Ascending aorta (tissue), 2 donors: ENCODE measurements at places on chromosomes 7 and 10.

DNA sequence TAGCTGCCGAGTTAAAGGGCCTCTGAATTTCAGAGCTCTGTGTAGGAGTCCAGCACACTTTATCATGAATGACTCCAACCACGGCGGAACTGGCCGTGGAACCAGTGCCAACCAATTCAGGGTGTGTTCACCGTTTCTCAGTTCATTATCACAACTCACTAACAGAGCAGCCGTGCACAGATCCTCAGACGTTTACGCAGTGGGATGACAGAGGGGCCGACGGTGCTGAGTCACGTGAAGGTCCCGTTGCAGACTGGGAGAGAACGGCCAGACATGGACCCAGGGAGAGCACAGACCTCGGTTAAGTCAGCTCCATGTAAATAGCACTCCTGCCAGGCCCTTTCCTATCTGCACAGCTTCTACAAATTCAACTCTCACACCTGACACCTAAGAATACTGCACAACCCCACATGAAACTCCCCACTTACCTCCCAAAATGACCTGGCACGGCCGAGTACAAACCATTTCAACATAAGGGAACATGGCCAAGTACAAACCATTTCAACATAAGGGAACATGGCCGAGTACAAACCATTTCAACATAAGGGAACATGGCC, 95.5 kb downstream of the DIP2C start:
- DNase-seq: no peak

GRCh38 chr10:98236862-98237261, 31.1 kb downstream of the LOXL4 start:
- DNase-seq: no peak

DNA sequence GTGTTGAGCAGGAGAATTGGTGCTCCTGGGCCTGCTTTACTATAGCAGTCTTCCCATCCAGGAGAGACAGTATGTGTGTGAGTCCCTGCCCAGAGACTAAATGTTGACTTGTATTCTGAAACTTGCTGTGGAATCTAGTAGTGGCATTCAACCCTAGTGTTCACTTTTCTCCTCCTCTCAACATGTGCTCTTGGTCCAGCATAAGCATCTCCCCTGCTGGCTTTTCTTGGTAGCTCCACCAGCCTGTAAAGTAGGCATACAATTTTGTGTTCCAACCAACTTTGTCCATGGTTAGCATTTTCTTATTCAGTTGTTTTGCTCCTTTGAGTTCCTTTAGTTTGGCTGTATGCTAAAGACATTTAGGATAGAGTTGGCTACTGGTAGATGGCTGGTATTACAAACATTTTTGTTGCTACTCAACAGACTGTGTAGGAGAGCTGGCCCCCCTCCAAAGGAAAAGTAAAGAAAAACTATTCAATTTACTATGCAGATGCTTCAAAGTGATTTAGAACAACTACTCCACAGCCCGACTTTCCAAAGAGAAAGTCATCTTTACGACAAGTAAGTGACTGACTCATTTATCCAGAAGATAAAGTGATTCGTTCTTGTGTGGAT, 46.0 kb downstream of the ASB4 start:
- no peak for DNase-seq

DNA sequence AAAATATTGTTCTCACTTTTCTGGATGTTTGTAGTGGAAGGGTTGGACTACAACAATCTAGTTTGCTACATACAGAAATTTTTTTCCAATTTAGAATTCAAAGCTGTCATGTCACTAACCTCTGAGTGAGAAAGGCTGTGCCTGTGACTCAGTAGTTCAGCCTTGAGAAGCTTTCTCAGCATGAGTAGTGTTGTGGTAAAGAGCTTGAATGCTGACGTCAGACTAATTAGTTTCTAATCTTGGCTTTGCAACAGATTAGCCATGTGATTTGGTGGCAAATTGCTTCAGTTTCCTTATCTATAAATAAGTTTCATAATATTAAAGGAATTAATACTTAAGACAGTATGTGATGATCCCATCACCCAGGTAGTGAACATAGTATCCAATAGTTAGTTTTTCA, 83.8 kb downstream of the ABCA13 start:
- DNase-seq: no peak

DNA sequence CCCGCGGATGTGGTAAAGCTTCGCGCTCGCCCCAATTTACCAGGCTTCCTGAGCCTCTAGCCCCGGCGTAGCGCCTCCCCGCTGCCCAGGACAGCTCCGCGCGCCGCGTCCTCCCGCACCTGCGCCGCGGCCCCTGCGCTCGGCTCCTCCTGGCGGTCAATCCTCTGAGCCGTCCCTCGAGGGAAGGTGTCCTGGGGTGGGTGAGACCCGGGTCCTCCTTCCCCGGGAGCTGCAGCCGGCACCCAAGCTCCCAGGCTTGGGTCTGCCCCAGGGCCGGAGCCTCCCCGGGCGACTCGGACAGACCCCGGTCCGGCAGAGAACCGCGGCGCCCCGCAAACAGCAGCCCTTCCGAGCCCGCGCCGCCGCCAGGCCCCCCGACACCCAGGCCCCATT, 512 bp downstream of the OSBPL3 start:
- DNase-seq: peak; percentile 81

GRCh38 chr10:77661674-77662073, 24.1 kb upstream of the KCNMA1 start:
- no peak for DNase-seq

DNA sequence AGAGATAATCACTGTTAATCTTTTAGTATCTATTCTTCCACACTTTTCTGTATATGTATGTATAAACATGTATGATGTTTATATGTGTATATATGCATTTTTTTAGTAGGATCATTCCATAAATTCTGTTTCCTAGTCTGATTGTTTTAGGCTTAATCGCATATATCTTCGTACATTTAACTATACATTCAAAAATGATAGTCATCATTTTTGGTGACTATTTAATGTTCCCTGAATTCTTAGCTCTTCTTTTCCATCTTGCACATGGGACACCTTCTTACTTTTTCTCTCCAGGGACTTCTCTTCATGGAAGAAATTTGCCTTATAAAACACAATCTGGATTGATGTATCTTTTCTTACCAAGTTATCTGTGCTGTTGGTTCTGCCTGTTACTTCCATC, 42.1 kb downstream of the ZNF277 start:
- no peak for DNase-seq

- DNase-seq: no peak
These were observed 65.6 kb downstream of the HK1 start for GRCh38 chr10:69343905-69344304.

DNA sequence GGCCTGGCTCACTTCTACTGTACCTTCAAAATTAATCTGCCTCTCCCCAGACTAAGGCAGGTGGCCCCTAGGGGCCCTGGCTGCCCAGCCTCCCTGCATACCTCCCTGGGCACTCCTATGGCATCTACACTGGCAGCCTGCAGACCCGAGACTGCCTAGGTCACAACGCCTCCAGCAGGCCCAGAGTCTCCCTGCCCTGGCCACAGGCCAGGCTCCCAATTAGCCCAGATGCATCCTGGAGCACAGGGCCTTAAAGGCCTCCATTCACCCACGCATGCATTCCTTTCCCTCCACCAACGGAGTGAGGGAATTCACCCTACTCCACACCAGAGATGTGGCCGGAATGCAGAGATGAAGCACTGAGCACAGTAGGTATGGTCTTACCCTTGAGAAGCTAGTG, 1.9 kb downstream of the CHAT start:
- peak; percentile 42 for DNase-seq

DNA sequence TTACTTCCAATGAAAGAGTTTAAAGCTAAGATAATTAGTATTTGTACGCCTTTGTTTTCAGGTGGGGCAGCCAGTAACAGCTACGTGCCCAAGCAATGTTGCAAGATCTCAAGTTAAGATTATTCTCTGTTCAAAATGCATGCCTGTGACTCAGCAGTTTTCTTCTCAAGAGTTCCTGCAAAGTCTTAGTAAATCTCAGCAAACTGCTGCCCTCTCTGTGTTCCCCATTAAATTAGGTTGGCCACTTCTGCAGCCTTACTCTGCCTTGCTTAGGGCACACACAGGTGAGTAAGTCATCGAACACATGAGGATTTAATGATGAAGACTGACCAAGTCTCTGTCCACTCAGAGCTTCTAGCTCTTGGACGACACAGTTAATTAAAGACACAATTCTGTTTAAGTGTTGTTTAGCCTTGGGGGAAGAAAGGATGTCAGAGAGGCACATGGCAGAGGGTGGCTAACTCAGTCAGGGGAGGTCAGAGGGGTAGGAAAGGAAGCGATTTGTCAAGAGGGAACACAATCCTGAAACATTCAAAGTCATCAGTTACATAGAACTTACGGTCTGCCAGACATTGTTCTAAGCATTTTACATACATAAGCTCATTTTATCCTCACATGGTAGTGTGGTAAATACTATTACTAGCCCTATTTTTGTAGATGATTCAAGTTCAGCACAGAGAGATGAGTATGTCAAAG, 20.2 kb upstream of the SLC35G1 start:
- no peak for DNase-seq

DNA sequence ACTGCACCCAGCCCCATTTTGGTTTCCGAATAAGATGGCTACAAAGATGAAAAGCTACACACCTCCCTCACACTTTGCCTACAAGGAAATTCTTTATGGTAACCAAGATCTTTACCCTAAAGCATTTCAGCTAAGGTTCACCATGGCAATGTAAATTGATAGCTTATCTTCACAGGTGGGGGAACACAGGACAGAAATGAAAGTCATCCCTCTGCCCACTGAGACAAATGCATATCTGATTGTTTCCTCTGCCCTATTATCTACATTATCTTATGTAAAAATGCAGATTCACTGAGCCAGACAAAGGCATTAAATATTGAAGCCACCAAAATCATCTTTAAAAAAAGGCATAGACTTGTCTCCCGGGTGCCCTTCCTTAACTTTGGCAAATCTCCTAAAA, 3.2 kb upstream of the TMEM139 start:
- DNase-seq: no peak
